Activated effector memory CD4-positive, alpha-beta T cell treated with anti-CD3 and anti-CD28 coated beads, Interleukin-2, amount 50 U/mL, for 16 hours (primary cell): ENCODE measurements at places on chromosomes 16 and 17.
A peak's percentile ranks its signal among the peaks of the same experiment; 100 is the strongest.

- DNase-seq: no peak
Measured at GRCh38 chr17:66562119-66562518, 259.7 kb downstream of the PRKCA start.

DNA sequence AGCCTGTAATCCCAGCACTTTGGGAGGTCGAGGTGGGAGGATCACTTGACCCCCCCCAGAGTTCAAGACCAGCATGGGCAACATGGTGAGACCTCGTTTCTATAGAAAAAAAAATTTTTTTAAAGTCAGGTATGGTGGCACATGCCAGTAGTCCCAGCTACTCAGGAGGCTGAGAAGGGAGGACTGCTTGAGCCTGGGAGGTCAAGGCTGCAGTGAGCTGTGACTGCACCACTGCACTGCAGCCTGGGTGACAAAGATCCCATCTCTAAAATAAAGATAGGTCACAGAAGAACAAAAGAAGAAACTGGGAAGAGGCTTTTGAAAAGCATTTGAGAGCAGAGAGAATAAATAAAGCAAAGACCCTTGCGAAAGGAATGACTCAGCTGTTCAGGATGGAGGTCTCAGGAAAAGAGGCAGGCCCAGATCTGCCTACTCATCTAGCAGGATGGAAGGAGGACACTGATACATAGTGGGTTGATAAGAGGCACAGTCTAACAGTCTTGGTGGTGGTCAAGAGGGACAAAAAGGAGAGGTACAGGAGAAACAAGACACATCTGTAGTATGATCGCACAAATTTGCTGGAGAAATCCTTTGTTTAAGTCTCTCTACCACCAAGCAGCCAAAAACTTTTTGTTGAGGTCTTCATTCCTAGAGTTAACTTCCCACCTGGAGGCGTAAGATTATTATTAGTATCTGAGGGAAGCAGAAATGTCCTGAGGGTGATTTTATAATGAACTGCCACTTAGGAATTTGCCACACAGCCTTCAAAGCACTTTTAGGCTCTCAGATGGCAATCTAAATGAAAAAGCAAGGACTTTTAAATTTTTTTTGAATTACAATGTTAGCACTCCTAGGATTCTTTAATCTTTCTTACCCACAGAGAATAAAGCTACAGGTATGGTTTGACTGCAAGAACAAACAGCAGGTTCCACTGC, 17.6 kb downstream of the ZSWIM7 start:
- DNase-seq: no peak

- DNase-seq: no peak
Measured at GRCh38 chr16:4588386-4588785, 26.3 kb downstream of the UBALD1 start.

- DNase-seq: no peak
Measured at GRCh38 chr16:58577141-58577540, 52.5 kb downstream of the CNOT1 start.

GRCh38 chr16:68362947-68363657, 52.3 kb downstream of the PRMT7 start:
- DNase-seq: no peak

- peak; percentile 74 for DNase-seq
Measured at GRCh38 chr17:48429156-48429555, 858 bp downstream of the SKAP1 start.

GRCh38 chr17:58148609-58149008, 425 bp downstream of the OR4D1 start:
- no peak for DNase-seq

DNA sequence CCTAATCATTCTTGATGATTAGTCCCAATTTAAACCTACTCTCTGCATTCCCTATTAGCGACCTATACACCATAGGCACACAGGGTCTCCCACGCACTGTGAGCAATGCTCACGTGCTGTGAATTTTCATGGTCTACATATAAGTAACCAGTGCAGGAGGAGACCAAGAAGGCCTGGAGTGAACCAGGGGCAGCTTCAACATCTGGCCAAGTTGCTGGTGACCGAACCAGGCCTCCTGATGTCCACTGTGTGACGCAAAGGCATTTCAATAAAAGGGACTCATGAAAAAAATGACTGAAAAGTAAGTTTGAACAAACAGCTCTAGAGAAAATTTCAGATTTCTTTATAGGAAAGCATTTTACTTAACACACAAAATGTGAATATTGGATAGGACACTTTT, 107.0 kb downstream of the ZFHX3 start:
- DNase-seq: peak; percentile 41
